ENCODE measurements at places on chromosomes 6 and 20.

- peak; percentile 6 for DNase-seq
These were observed 236.0 kb upstream of the STXBP5 start for GRCh38 chr6:146968041-146968760.

GRCh38 chr6:137094411-137095008 lies 49.7 kb upstream of the IL20RA start:
- peak; percentile 93 for DNase-seq

DNA sequence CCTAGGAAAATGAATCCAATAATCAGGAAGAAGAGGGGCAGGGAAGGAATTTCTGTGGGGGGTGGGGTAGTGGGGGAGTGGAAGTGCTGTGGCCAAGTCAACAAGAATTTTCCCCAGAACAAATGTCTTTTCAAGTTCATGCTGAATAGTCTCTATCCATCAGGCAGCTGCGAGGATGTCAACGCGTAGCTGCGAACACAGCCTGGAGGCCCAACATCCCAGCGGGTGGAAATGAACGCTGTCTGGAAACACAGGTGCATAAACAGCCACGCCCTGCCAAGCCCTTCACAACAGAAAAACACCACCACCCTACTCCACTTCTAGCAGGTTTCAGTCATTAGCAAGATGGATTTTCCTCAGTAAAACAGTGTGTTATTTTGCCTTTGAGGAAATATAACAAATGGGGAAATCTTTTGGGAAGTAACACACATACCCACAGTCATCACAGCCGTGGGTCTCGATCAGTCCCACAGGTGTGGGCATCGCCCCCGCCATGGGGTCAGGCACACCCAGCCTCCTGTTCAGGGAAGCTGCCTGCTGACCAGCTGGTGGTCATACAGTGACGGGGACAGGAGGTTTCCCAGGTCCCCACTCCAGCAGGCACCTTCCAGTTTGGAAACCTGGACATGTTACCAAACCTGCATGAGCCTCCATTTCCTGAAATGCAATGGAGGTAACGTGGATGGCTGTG lies 112.1 kb upstream of the THBS2 start:
- no peak for DNase-seq

GRCh38 chr6:2526766-2527165 lies 224.0 kb downstream of the MYLK4 start:
- DNase-seq = no peak

DNA sequence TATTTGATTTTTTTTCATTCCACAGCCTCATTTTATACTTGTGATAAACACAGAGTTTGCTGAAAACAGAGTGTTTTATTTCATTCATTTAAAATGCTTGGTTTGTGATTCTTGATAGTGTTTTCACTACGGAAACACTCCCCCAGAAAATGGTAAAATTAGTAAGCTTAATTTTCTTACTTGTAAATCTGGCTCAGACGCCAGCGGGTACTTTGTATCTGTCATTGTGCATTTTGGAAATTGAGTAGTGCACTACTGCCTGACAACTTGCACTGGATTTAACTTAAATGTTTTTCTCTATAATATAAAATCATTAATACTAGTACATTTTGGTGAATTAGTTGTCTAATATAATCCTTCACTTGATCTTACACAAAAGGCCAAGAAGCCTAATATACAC lies 37.0 kb upstream of the HINT3 start:
- DNase-seq = no peak

DNA sequence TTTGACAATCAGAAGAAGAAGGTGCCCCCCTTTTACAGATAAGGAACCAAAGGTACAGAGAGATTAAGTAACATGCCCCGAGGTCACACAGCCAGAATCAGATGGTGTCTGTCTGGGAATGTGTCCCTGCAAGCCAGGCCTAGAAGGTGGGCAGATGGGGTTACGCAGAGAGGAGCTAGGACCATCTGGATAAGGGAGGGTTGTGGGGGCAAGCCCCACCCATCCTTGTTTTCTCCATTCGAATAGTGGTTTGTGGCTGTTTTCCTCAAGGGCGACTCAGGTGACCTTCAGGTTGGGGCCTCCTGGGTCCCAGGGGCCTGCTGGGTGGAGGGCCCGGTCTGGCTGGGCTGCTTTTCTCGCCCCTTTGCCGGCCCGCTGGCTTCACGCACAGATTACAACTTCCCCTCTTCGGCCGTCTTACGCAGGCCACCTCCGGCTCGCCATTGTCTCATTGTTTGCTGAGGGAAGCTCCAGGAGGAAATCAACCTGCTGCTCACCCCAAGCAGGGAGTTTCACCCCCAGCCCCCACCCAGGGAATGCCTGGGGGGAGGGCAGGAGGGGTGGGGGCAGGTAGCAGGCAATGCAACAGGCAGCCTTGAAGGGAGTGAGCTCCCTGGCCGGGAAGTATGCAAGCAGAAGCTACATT lies 30.8 kb upstream of the CSNK2A1 start:
- DNase-seq = no peak

- DNase-seq = no peak
These were observed 36.4 kb downstream of the RRBP1 start for GRCh38 chr20:17645546-17646208.

GRCh38 chr20:259981-260380 lies 2.5 kb downstream of the DEFB132 start:
- no peak for DNase-seq

DNA sequence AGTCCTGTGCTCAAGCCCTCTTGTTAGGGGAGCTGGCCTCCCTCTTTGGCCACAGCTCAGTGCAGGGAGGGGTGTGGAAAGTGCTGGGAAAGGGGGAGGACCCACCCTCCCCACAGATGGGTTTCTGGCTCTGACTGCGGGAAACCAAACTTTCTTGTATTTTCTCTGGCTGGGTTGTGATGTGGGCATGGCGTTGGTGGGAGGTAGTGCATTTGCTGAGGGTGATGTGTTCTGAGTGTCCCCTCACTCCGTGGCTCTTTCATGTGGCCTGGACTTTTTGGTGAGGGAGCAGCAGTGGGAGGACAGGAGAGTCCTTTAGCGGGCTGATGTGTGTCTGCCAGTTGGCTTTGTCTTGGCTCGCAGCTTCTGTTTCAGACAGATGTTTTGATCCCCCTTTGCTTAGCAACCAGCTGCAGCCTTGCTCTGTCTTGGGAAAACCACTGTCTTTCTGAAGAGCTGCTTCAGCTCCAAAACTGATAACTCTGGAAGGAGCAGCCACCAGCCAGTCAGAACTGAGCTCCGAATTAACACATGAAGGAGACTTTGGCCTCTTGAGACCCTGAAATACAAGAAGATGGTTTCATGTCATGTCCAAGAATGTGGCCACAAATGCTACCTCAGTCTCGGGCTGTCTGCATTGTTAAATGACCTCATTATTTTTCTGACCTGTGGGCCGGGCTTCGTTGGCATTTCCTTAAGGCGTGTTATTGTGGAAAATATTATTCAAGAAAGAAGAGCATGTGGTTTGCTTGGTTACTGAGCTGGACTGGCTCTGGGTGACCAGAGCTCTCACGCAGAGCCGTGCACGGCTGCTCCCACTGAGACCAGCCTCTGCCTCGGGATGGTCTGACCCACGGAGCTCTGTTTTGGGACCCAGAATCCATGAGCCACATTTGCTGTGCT lies 21.5 kb downstream of the SYNJ2 start:
- peak; percentile 60 for DNase-seq

GRCh38 chr20:62861726-62862336 lies at the start of gene TCFL5:
TSS of gene TCFL5 (minus strand) at chr20:62861822. CDS start at chr20:62861670, 152 bp downstream.
- DNase-seq = peak; percentile 67

DNA sequence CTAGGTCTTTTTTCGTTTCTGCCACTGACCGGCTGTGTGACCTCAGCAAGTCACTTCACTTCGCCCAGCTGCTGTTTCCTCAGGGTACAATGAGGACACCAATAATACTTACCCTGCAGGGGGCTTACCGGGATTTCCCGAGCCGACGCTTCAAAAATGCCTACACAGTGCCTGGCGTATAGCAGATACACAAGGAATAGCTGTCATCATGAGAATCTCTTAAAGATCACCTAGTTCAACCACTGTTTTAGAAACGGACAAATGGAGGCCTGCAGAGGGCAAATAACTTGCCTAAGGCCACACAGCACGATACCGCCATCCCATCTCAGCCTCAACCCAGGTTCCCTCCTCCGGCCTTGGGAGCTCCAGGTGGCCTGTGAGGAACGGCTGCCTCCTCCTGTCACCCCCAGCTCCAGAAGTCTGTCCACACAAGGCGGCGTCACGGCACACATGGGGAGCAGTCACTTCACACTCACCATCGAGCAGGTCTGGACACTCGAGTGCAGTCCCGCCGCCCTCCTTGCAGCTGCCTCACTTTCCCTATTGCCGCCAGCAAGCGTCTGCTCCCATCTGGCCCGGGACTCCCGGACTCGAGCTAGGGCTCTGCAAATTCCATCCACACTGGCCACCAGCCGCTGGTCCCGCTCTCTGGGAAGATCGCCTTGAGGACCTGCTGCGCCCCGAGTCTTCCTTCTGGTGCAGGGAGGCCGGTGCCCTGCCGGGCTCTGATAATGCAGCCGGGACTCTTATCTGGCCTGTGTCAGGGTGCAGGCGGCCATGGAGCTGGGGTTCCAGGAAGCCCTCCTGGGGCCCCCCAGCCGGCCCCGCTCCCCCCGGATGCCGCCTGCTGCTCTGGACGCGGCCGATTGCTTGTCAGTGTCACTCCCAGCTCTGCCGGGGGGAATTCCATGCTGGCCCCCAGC lies at the start of gene RIPOR3:
RIPOR3 (minus strand) TSS at position 893 of the 923 bp plus-strand sequence; CDS start at position 479, 414 bp downstream.
- no peak for DNase-seq

- no peak for DNase-seq
These were observed 16.0 kb downstream of the LY86 start for GRCh38 chr6:6604566-6604965.

- DNase-seq = no peak
These were observed 3.4 kb upstream of the BHLHE23 start for GRCh38 chr20:63009988-63010769.

DNA sequence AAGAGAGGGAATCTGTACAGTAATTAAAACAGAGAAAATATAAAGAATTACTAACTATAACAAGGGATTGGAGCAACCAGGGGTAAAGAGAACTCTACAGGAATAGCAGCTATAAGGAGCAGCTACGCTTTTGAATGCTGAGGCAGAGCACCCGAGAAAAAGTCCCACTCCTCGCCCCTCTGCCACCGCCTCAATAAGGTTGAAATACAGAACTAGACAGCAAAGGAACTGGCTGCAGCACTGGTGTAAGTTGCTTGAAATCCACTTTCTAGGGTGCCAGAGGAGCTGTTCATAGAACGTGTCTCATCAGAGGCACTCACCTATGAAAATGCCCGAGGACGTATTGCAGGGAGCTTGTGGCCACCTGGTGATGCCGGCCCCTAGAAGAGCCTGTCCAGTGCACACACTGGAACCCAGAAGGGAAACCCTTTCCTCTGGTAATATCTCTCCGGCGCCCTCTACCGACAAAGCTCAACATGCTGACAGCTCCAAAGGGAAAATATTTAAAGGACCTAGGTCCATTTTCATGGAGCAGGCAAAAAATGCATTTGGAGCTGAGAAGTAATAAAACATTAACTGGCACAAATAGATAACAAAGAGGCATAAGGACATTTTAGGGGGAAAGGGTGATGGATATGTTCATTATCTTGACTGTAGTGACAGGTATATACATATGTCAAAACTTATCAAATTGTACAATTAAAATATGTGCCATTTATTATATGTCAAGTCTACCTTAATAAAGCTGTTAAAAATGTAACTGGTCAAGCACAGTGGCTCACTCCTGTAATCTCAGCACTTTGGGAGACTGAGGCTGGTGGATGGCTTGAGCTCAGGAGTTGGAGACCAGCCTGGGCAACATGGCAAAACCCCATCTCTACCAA lies 137.4 kb upstream of the HDAC2 start:
- peak; percentile 93 for DNase-seq

- no peak for DNase-seq
These were observed 31.5 kb upstream of the GCM1 start for GRCh38 chr6:53179961-53180651.

DNA sequence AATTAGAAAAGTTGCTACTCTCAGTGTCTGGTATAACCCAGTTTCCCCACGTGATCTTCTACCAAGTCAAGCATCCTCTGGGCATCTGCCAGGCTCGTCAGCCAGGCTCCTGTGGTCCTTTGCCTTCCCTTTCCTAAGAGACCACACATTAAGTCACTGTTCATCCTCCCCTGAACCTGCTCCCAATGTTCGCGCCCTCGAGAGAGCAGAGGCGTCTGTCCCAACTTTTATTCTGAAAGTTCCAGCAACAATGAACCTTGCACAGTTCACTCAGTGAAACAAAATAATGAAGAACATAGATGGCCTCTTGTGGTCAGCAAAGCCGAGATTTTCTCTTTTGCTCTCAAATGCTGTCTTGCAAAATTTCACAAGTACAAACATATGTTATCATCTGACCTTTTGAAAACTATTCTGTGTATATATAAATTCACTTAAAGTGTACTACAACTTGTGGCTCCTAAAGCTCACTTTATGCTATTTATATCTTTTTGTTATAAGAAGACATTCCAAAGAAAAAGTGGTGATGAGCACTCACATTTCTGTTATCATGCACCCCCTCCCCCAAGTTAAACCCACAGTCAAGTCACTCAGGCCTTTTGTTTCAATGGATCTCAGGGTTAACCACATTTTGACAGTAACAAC lies 39.2 kb upstream of the NHSL1 start:
- DNase-seq = peak; percentile 30

- peak; percentile 40 for DNase-seq
These were observed 402.0 kb downstream of the MAFB start for GRCh38 chr20:40286975-40287531.

GRCh38 chr6:107646176-107646575 lies 156.3 kb downstream of the SOBP start:
- DNase-seq = no peak

DNA sequence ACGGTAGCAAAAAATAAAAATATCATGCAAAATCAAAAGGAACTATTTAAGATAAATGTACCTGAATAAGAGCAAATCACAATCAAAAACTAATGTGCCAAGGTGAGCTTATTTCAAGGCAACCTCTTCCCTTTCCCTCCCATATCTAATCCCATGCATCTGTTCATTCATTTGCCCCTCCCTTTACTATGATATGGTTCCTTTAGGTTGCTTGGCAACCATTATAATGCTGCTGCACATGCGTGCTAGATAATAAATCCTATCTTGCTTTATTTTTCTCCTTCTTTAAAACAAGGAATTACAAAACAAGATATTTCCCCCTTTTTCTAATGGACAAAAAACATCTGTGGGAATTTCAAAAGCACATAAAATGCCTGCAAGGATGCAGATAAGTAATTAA lies 318.2 kb upstream of the POU3F2 start:
- no peak for DNase-seq

- no peak for DNase-seq
These were observed 18.5 kb upstream of the DCBLD1 start for GRCh38 chr6:117463762-117464665.

- DNase-seq = no peak
These were observed 28.0 kb upstream of the ADGRF5 start for GRCh38 chr6:46949632-46950280.

DNA sequence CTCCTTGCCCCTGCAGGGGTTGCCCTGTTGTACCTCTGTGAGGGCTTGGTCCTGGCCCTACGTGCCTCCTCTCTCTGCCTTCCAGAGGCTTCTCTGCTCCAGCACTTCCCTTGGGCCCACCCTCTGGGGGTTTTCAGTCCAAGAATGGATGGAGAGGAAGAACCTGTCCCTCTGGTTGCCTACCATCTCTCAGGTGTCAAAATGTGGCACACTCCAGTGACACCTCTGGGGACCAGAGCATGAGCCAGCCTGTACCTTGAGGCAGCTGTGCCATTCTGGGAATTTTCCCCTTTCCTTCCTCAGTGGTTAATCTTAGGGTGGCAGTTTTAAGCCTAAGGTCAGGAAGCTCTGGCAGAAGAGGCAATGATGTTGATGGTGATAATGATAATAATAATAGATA lies 115.2 kb upstream of the ARMC2 start:
- no peak for DNase-seq

- DNase-seq = peak; percentile 41
These were observed 538.5 kb downstream of the CD83 start for GRCh38 chr6:14656078-14656521.

All from pons (tissue), 1 donor.